Daoy (cell line): ENCODE measurements at places on chromosomes 3 and 15. TPM values are rescaled to one million over a fixed set of nuclear protein-coding genes. Genes with fewer than 3 reads are reported as not detected.

- no peak for DNase-seq
Observed at GRCh38 chr3:112654492-112654891, 13.5 kb upstream of the CCDC80 start.

Gene RBPMS2
- total RNA-seq, result 0.06 TPM in 1 of 2 replicates, not detected in the other

DNA sequence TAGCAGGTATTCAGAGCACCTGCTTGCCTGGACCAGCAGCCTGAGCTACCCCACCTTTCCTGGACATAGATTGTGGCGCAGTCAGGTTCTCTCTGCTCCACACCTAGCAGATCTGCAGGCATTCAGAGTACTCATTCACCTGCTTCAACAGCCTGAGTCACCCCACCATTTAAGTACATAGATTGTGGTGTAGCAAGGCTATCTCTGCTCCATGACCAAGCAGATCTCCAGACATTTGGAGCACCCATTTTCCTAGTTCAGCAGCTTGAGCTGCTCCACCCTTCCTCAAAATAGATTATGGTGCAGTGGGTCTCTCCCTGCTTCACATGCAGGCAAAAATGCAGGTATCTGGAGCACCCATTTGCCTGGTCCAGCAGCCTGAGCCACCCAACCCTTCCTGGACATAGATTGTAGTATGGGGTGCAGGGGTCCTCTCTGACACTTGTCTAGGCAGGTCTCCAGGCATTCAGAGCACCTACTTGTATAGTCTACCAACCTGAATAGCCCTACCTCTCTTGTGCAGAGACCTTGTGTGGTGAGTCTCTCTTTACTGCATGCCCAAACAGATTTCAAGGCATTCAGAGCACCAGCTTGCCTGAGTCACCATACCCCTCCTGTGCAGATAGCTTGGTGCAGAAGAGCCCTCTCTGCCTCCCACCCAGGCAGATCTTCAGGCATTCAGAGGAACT is 466.0 kb upstream of the THBS1 start:
- DNase-seq, result no peak

DNA sequence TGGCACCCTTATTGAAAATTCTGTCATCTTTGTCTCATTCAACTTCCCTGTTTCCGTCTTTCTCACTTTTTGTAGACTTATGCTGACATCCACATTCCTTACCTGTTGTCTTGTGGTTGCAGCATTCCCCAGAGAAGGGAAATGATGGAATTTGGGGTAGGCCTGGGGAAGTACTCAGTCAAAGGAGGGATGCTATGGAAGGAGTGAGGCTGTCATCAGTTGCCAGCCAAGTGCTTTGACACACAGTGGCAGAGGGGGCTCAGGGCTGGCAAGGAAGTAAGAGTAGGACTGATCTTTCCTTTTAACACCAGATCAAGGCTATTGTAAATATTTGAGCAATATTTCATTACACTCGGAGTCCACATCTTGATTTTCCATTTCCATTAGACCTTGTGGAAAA is 64.4 kb downstream of the RPLP1 start:
- DNase-seq, result no peak

DNA sequence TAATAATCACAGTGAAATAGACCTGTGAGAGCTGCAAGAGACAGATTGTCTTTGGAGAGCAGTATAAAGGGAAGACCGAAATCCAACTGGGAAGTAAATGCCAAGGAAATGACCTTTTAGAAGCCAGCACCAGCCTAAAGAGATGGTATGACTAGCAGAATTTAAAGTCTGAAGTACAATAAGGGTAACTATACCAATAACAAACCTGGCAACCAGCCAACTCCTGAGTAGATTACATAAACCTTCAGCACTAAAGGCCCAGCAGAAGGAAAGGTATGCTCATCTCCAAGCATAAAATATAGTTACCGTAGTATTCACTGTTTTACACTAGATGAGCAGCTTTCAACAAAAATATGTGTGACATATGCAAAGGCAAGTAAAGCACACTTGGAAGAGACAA is 155.1 kb upstream of the SATB1 start:
- DNase-seq, result no peak

- DNase-seq, result peak; percentile 93
Observed at GRCh38 chr3:39150803-39151631, 2.4 kb downstream of the CSRNP1 start.
